Myometrial cell (primary cell): ENCODE measurements at places on chromosomes 12 and 14. TPM values are rescaled to one million over a fixed set of nuclear protein-coding genes. Genes with fewer than 3 reads are reported as not detected.

The ANO2 gene
- not detected in 2 replicates for total RNA-seq

The TCL1A gene
- total RNA-seq: not detected in 2 replicates

The DGLUCY gene
- 25.3 and 44.1 TPM in 2 replicates for total RNA-seq

The SRRM4 gene
- total RNA-seq: not detected in 2 replicates
